Panc1 (cell line): ENCODE measurements at places on chromosomes 1 and 21. TPM values are rescaled to one million over a fixed set of nuclear protein-coding genes. Genes with fewer than 3 reads are reported as not detected.
A peak's percentile ranks its signal among the peaks of the same experiment; 100 is the strongest.

GRCh38 chr1:85708829-85709227, 595 bp upstream of the ZNHIT6 start:
- H3K36me3 ChIP-seq, result peaks cover 23% of the 10 kb centered on the region
- no peak for DNase-seq
- no peaks in the 10 kb centered on the region for H3K27me3 ChIP-seq
- H3K4me3 ChIP-seq, result peak overlapping the region; percentile 76

GRCh38 chr1:111669268-111669667, 49.7 kb downstream of the RAP1A start:
- no peak for DNase-seq
- no peaks in the 10 kb centered on the region for H3K4me1 ChIP-seq
- H3K27me3 ChIP-seq, result no peaks in the 10 kb centered on the region
- H3K27ac ChIP-seq, result no peak overlapping the region
- no peak overlapping the region for H3K4me3 ChIP-seq

DNA sequence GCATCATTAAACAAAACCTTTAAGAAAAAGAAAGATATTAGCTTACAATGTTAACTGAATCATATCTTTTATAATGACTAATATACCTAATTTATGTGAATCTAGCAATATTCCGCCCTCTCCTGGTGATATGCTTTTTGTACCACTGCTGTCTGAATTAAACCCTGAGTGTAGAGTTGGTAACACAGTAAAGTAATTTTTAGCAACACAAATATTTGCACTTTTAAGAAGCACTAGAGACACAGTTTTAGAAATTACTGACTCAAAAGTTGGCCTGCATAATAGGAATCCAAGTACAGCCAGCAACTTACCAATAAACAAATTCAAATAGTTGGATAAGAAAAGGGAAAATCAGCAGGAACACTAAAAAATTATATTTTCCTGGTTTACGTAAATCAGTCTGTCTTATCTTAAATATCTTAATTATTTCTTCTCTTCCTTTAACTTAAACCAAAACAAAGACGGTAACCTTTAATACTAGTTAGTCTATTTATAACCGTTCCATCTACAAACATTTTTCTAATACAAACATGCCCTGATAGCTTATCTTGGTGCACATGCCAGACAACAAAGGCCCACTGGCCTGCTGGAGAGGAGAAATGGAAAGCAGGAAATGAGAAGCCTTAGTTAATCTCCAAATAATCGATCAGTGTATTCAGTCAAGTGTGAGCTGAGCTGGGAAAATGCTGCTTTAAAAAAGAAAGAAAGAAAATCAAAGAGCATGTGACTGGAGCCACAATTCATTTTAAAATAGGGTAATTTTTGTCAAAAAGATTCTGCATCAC, 246.0 kb downstream of the RERE start:
- H3K27me3 ChIP-seq, result no peaks in the 10 kb centered on the region
- no peak for DNase-seq
- peaks cover 11% of the 10 kb centered on the region for H3K4me1 ChIP-seq
- H3K27ac ChIP-seq, result no peak overlapping the region
- no peak overlapping the region for H3K4me3 ChIP-seq
- no peaks in the 10 kb centered on the region for H3K36me3 ChIP-seq

DNA sequence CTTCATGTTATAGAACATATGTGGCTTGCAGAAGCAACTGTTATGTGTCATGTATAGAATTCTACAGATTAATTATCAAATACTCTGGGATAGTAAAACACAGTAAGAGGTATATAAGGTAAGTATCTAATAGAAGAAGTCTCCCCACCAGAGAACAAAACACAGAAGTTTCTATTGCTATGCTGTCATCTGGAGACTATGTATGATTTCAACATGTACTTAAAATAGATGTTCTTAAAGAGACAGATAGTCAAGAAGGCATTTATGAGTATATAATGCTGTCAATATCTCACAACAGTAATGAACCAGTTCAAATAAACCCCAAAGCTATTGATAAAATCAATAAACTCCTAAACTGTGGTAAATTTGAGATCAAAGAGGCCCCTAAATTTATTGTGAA, 8.1 kb upstream of the ADCY10 start:
- DNase-seq, result no peak
- peaks cover 15% of the 10 kb centered on the region for H3K4me1 ChIP-seq
- no peaks in the 10 kb centered on the region; the same call in 1 of the 2 replicates for H3K36me3 ChIP-seq
- H3K27ac ChIP-seq, result no peak overlapping the region

GRCh38 chr1:74368335-74368734, 133.1 kb downstream of the TNNI3K start:
- no peaks in the 10 kb centered on the region for H3K4me1 ChIP-seq
- no peaks in the 10 kb centered on the region for H3K36me3 ChIP-seq
- H3K27ac ChIP-seq, result no peak overlapping the region
- DNase-seq, result no peak
- no peaks in the 10 kb centered on the region for H3K27me3 ChIP-seq

- no peaks in the 10 kb centered on the region for H3K27me3 ChIP-seq
- H3K4me3 ChIP-seq, result no peak overlapping the region
- DNase-seq, result no peak
- H3K27ac ChIP-seq, result no peak overlapping the region
- H3K4me1 ChIP-seq, result no peaks in the 10 kb centered on the region
- H3K36me3 ChIP-seq, result peaks cover 61% of the 10 kb centered on the region
These were observed 31.2 kb downstream of the UBR4 start for GRCh38 chr1:19178734-19179398.

The RGS13 gene
- not detected for total RNA-seq

The LCE1C gene
- total RNA-seq, result not detected
